ENCODE measurements at places on chromosomes 1 and 21. TPM values are rescaled to one million over a fixed set of nuclear protein-coding genes. Genes with fewer than 3 reads are reported as not detected.
A peak's percentile ranks its signal among the peaks of the same experiment; 100 is the strongest.

- no peak for DNase-seq
Measured at GRCh38 chr1:150192012-150192411, 42.3 kb downstream of the PLEKHO1 start.

- no peak for DNase-seq
Measured at GRCh38 chr1:232751393-232752140, 53.6 kb upstream of the MAP10 start.

Gene MYCL
- 0.27 TPM for total RNA-seq

Gene RAD54L
- 3.0 TPM for total RNA-seq

GRCh38 chr1:216523043-216523442, 99.8 kb upstream of the USH2A start:
- DNase-seq = no peak

GRCh38 chr1:40774266-40774998, 9.2 kb upstream of the KCNQ4 start:
- DNase-seq = peak; percentile 57

DNA sequence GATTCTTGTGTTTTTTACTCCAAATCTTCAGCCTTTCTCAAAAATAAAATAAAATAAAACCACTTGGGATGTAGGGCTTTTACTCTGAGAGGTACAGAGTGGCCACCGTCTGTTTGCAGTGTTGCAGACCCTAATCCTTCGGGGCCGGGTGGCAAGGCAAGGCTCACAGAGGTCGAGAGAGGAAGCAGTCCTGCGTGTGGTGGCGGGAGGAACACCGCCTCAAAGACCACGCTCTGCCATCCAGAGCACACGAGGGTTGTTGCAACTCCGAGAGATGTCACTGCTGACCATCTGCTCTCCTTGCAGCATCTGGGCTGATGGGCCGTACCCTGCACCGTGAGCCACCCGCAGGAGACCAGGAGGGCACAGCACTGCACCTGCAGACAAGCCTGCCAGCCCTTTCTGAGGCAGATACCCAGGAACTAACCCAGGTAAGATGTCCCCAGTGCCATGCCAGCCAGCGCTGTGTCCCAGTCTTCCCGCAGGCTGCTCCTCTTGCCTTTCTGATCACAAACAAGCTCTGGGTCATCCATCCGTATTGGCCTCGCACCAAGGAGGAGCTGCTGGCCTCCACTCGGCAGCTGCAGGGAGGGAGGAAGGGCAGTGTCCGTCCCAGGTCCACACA, 31.5 kb downstream of the SNAP47 start:
- DNase-seq = no peak

GRCh38 chr1:184615301-184615700, 139.4 kb downstream of the EDEM3 start:
- no peak for DNase-seq

DNA sequence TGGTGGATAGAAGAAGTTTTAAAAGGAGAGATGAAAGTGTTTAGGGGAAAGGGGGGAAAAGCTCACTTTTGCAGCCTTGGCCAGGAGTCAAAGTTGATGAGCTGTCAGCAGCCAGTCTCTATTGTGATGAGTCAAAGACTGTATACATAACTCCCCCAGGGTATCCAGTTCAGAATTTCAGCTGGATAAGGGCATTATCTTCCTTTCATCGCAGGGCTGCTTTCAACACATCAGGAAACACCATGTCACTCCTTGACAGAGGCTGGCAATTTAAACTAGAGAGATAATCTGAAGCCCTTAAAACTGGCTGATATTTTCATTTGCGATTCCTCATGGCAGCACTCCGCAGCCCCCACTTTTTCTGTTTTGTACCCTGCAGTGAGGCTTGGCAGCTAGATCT, 328.5 kb downstream of the TBX15 start:
- no peak for DNase-seq

GRCh38 chr1:158121604-158122254, 59.0 kb upstream of the CD1D start:
- DNase-seq = peak; percentile 37

DNA sequence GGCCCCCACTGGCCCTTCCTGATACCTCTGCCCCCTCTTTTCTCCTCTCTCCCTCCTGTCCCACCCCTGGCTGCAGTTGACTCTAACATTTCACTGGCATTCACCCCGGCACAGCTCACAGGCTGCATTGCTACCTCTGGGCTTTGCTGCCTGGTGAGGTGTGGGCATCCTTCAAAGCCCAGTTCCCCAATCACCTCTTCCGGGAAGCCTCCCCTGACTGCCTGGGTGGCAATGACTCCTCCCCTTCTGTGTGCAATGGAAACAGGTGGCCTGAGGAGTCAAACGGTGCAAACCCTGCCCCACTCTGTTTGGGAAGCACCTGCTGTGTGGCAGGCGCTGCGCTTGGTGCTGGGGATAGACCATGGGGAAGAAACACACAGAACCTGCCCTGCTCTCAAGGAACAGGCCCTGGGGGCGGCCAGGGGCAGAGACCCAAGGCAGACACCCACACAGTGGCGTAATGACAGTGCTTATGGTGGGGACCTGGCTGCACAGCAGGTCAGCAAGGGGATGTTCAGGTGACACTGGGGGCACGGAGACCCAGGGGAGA, 39.3 kb upstream of the POFUT2 start:
- peak; percentile 8 for DNase-seq

- no peak for DNase-seq
Measured at GRCh38 chr1:155171836-155172731, 1.0 kb downstream of the KRTCAP2 start.

GRCh38 chr1:182731852-182732575, 47.6 kb upstream of the RGS8 start:
- DNase-seq = no peak

All from hematopoietic multipotent progenitor cell (in vitro differentiated cells).